Stimulated activated naive CD8-positive, alpha-beta T cell treated with anti-CD3 and anti-CD28 coated beads, Interleukin-15, amount 100 ng/mL, for 72 hours (primary cell): ENCODE measurements at places on chromosomes 2 and 18.

- peak; percentile 33 for DNase-seq
These were observed 12.4 kb downstream of the DYM start for GRCh38 chr18:49447810-49448745.

DNA sequence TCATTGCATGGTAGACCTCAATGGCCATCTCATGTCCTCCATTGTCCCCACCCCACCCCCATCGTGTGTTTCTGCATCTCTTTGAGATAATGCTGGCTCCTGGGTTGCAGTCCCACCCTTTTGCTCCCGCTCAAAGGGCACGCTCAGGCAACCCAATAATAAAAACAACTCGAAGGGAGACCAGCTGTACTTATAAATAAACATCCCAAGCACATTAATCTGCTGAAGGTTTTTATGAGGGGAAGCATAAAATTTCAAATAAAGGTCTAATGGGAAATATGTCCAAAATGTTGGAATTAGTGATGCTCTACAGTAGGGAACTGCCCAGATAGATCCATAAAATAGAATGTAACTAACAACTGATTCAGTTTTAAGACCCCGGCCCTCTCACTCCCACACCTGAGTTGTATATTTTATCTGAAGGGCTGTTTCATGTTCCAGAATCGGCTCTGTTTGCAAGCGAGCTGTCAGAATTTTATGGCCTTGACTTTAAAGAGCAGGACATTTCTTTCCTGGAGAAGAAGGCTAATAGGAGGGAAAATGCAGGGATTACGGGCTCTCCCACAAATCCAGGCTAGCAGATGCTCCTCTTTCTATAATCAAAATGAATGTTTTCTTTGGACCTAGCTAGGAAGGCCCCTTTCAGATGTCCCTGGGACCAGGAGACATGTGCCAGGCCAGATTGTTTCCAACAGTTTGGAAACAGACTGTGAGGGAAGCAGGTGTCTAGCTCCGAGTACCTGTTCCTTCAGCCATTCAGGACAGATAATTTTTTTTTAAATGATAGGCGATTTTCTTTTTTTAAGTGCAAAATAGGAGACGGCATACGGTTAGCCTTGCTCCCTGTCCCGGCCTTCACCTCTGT lies 103.7 kb downstream of the APOB start:
- no peak for DNase-seq

- no peak for DNase-seq
These were observed 67.3 kb upstream of the ACAA2 start for GRCh38 chr18:49880661-49881060.

DNA sequence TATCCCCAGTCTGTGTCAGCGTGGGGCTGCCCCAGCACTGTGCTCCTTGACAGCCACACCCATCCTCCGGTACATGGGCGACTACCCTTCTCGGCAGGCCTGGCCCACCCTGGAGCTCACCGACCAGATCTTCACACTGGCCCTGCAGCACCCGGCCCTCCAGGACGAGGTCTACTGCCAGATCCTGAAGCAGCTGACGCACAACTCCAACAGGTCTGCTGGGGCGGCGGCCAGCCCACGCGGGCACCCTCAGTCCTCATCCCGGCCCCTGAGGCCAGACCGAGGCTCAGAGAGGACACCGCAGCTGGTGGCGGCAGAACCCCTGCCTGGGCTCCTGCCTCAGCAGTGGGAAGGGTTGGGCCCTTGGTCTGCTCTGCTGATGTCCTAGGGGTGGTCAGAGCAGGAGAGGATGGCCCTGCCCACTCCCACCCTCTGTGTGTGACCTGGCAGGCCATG lies 14.4 kb upstream of the GPR17 start:
- DNase-seq, result no peak

DNA sequence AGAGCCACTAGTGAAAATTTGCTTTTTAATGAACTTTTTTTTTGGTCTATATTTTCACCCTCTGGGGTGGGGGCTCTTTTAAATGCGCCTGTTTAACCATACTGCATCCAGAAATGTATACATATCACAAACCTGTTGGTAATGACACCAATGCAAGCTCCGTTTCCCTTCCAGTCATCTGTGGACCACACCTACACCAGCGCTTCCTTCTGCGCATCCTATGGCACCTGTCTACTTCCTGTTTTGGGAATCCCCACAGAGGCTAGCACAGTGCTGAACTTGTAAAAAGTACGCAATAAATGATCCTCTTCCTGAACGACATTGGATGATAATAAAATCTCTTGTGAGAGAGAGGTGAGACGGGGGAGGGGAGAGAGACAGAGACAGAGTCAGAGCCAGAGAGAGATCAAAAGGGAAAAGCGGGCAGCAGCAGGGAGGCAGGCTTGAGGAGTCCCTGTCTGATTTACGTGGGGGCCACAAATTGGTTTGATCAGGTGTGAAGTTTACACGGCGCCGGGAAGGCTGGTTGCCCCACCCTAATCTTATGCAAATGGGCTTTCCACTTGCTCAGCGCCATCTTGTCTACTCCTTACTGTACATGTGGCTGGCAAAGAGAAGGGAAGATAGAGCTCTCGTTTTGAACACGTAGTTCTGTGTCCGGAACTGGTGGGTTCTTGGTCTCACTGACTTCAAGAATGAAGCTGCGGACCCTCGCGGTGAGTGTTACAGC lies 38.1 kb upstream of the SLC38A11 start:
- no peak for DNase-seq
